Mesangial cell (primary cell): ENCODE measurements at places on chromosomes 7 and 10. TPM values are rescaled to one million over a fixed set of nuclear protein-coding genes. Genes with fewer than 3 reads are reported as not detected.

The IGF2BP3 gene
- total RNA-seq = 27.7 and 39.0 TPM in 2 replicates

The PLEKHA1 gene
- 17.6 and 30.0 TPM in 2 replicates for total RNA-seq

The SLC26A3 gene
- not detected in 2 replicates for total RNA-seq

The ZNF804B gene
- total RNA-seq = not detected in 2 replicates

The GJD4 gene
- not detected in 2 replicates for total RNA-seq

The SFRP4 gene
- total RNA-seq = 0.33 and 27.4 TPM in 2 replicates

The BMPER gene
- total RNA-seq = 0.51 and 2.6 TPM in 2 replicates

The A1CF gene
- not detected in 2 replicates for total RNA-seq

The PRPS1L1 gene
- total RNA-seq = not detected in 2 replicates

The SORBS1 gene
- 1.3 and 2.8 TPM in 2 replicates for total RNA-seq

The ANKRD61 gene
- 0.16 TPM in 1 of 2 replicates, not detected in the other for total RNA-seq

The HOXA13 gene
- total RNA-seq = not detected in 2 replicates

The FAM24B gene
- 1.3 and 2.0 TPM in 2 replicates for total RNA-seq

The CUBN gene
- 0.16 and 0.25 TPM in 2 replicates for total RNA-seq

The IFIT1B gene
- not detected in 2 replicates for total RNA-seq

The PWWP2B gene
- total RNA-seq = 7.0 and 18.0 TPM in 2 replicates

The OPN4 gene
- total RNA-seq = not detected in 2 replicates

The CALCR gene
- not detected in 2 replicates for total RNA-seq

The AQP1 gene
- total RNA-seq = 0.49 and 10.3 TPM in 2 replicates

The AOAH gene
- total RNA-seq = 0.38 and 0.49 TPM in 2 replicates

The ACHE gene
- under 0.01 and 0.51 TPM in 2 replicates for total RNA-seq

The CTAGE6 gene
- total RNA-seq = not detected in 2 replicates

The SKAP2 gene
- 12.3 and 13.7 TPM in 2 replicates for total RNA-seq

The HOXA10 gene
- total RNA-seq = 45.8 and 54.5 TPM in 2 replicates

The ASAH2B gene
- total RNA-seq = 2.5 and 3.7 TPM in 2 replicates

The HABP2 gene
- total RNA-seq = 0.16 and 1.3 TPM in 2 replicates

The SEC23IP gene
- 19.3 and 21.3 TPM in 2 replicates for total RNA-seq

The IGFBP1 gene
- 0.89 and 6.7 TPM in 2 replicates for total RNA-seq

The TFR2 gene
- total RNA-seq = 0.33 and 0.63 TPM in 2 replicates

The CALY gene
- total RNA-seq = 1.9 TPM in 1 of 2 replicates, not detected in the other
